ENCODE measurements at places on chromosomes 16 and 17.
A peak's percentile ranks its signal among the peaks of the same experiment; 100 is the strongest.

DNA sequence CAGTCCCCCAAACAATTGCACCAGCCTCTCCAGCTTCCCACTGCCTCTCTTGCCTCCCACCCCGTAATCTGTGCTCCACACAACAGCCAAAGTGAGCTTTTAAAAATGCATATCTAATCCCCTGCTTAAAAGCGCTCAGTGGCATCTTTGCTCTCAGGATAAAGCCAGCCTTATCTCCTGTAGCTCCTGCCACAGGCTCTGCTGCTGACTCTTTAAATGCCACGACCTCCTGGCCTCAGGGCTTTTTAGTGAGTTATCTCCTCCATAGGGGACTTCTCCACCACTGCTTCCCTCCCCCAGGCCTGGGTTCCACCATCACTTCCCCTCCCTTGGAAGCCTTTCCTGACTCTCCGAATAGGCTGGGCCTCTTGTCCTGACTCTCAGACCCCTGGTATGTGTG lies 98.6 kb downstream of the GNAO1 start:
- DNase-seq = no peak

GRCh38 chr17:68457168-68457538 lies at the start of gene WIPI1:
Gene WIPI1 (minus strand): TSS chr17:68457496. CDS start chr17:68457421, 75 bp downstream.
- DNase-seq = no peak

DNA sequence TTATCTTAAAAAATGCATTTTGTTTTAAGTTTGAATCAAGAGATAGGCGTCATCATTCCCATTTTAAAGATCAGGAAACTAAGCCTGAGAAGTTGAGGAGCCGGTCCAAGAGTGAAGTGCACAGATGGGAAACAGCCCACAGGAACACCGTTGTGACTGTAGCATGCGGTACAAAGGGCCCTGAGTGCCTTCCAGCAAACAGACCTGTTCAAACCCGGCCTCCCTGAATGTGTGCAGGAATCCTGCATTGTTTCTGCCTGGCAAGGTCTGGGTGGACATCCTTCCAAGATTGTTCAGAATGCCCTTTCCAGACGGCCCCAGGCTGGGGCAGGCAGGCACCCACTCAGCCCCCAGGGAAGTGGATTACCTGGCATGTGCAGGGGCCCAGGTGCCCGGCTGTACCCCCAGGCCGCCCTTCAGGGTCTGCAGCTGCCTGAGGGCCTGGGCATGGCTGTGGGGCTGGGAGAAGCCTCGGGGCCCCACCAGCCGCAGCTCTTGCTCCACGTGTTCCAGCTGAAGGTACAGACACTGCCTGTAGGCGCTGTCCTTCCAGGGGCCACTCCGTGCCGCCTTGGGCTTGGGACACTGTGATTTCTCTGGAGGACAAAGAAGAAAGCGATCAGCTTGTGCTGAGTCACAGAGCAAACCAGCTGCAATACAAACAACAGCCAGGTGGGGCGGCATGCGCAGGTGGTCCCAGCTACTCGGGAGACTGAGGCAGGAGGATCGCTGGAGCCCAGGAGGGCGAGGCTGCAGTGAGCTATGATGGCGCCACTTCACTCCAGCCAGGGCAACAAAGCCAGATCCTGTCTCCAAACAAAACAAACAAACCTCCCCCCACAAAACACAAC lies 45.0 kb upstream of the GCSH start:
- peak; percentile 25 for DNase-seq

- DNase-seq = peak; percentile 75
Measured at GRCh38 chr16:67987460-67988160, 7.3 kb upstream of the DPEP3 start.

- DNase-seq = no peak
Measured at GRCh38 chr17:12680407-12680897, 14.8 kb downstream of the MYOCD start.

DNA sequence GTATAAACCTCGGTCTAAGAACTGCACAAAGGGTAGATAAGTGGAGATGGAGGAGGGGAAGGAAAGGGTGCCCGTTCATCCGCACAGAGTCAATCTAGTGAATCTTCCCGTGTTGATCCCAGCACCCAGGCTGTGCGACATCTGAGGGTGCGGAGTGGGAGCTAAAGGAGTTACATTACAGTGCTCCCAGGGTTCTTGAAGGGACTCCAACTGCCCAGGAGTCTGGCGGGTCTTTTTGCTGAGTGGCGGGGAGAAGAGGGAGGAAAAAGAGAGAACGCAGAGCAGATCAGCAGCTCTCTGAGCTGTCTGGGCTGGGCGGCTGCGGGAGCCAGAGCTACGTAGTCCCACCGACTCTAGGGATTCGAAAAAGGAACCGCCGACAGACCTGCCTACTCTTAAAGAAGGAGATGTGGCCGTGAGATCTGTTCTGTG lies 1.6 kb upstream of the CA10 start:
- DNase-seq = no peak

- DNase-seq = no peak
Measured at GRCh38 chr17:82567286-82567685, 47.8 kb downstream of the FOXK2 start.

GRCh38 chr17:45048795-45049563 lies 2.5 kb downstream of the DCAKD start:
- peak; percentile 49 for DNase-seq

DNA sequence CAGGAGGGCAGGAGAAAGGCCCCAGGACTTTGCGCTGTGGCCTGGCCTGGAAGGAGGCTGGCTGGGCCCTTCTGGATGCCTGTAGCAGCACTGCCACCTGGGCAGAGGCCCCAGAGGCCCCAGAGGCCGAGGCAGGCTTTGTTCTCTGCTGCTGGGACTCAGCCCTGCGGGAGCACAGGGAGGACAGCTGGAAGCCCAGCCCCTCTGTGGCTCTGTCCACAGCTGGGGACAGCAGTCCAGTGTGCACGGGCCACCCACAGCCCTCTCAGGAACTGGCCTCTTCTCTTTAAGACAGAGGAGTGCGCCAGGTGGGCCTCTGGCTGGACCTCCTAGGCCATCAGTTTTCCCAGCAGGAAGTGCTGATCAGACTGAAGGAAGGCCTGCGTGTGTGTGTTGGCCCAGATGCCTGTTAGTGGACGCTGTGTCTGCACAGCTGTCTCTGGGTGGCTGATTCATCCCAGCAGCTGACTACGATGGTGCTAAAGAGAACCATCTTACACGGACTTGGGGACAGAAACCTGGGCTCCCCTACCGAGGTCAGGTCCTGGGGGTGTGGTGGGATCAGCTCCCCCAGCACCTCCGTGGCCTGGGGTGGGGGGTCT lies 26.9 kb upstream of the ZNF750 start:
- DNase-seq = peak; percentile 84

DNA sequence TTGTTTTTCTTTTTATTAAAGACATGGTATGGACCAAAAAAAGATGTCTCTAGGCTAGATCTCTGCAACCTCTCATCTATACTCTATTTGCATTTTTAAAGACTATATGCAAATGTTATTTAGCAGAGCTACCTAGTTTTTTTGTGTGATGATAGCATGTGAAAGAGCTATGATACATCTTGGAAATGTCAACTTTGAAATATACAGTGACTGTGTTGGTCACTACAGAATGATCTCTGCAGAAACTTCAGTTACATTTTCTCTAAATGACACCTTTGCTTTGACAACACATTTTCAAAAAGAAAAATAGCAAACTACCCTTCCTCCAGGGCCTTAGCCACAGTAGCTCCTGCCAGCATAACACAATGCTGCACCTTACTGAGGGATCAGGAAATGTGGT lies 86.6 kb downstream of the PRKCB start:
- DNase-seq = no peak

- DNase-seq = peak; percentile 79
Measured at GRCh38 chr17:67239597-67239996, 5.4 kb downstream of the HELZ start.

DNA sequence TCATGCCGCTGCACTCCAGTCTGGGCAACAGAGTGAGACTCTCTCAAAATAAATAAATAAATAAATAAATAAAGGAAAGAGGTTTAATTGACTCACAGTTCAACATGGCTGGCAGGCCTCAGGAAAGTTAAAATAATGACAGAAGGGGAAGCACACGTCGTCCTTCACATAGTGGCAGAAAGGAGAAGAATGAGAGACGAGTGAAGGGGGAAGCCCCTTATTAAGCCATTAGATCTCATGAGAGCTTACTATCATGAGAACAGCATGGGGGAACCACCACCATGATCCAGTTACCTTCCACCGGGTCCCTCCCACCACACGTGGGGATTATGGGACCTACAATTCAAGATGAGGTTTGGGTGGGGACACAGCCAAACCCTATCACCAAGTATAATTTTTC lies 54.5 kb downstream of the PAFAH1B1 start:
- no peak for DNase-seq

- DNase-seq = peak; percentile 91
Measured at GRCh38 chr16:59634004-59634579, 900.0 kb upstream of the GOT2 start.

DNA sequence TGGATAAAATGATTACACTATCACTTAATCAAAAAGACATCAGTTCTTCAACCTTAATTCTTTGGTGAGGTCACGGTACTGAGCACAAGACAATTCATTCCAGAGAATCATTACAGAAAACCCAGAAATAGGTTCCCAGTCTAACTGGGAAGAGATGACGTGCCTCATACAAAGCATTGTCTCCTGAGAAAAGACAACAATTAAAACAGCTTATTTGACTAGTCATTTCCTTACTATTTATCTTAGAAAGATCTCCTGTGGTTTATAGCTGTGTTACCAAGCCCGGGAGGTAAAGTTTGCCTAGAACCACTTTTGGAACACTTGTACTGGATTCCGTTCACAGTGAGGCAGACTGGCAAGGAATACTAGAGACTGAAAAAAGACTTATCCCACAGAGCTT lies 5.1 kb downstream of the PHF12 start:
- peak; percentile 94 for DNase-seq

DNA sequence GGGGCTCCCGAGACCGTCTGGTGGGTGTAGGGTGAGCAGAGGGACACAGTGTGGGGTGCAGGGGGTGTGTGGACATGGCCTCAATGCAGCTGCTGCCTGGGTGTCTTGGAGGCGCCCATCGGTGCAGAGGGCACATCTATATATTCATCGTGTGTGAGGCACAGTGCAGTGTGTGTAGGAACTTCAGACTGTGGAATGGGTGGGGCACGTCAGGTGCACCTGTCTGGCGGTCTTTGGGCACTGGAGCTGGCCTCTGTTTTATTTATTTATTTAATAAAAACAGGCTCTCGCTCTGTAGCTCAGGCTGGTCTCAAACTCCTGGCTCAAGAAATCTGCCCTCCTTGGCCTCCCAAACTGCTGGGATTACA lies 16.8 kb downstream of the LASP1 start:
- DNase-seq = no peak

- no peak for DNase-seq
Measured at GRCh38 chr17:63945784-63946439, 13.8 kb upstream of the CD79B start.

DNA sequence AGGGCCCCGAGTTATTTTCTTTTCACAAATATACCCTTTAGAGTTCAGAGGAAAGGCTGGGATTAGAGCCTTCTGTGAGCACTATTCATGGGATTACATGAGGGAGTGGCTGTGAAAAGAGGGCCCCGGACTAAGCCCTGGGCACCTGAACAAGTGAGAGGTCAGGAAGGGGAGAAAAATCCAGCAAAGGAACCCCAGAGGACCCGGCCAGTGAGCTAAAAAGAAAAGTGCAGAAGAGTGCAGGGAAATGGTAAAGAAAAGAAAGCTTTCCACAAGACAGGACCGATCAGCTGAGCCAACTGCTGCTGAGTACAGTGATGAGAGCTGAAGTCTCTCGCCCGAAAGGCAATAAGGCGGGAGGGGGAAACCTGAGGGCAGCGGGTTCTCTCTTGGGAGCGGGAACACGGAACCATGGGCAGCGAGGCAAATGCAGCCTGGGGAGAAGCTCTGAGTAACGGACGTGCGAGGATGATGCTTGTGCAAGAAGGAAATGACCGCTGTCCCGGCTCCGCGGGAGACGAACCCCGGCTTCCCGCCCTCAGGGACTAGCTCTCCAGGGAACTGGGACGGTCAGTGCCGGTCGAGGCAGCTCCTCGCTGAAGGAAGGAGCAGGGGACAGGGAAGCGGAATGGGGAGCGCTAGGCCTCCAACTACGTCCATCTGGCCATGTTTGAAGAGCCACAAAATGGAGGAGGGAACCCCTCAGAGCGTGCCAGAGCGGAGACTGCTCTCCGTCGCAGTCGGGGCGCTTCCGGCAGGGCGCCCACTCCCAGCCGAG lies 665 bp upstream of the ALDH3A2 start:
- peak; percentile 85 for DNase-seq

- DNase-seq = no peak
Measured at GRCh38 chr16:2366660-2367309, 26.3 kb upstream of the ABCA3 start.

- DNase-seq = no peak
Measured at GRCh38 chr16:83830769-83831455, 23.1 kb downstream of the HSBP1 start.

DNA sequence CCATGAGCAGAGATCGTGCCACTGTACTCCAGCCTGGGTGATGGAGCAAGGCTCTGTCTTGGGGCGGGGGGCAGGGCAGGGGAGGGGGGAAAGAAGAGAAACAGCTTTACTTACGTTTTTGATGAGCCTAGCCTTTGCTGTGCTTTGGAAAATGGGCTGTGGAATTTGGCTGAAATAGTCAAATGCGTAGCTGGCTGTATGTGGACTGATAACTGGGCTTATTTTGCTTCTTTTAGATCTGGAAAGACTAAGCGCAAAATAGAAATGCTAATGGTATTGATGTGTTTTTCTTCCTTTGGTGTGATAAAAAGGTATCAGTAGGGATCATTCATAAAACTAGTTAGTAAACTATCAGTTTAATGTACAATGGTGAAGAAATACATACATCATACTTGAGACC lies 346.4 kb downstream of the WWOX start:
- no peak for DNase-seq

- no peak for DNase-seq
Measured at GRCh38 chr16:76756951-76757350, 434.0 kb upstream of the MON1B start.

DNA sequence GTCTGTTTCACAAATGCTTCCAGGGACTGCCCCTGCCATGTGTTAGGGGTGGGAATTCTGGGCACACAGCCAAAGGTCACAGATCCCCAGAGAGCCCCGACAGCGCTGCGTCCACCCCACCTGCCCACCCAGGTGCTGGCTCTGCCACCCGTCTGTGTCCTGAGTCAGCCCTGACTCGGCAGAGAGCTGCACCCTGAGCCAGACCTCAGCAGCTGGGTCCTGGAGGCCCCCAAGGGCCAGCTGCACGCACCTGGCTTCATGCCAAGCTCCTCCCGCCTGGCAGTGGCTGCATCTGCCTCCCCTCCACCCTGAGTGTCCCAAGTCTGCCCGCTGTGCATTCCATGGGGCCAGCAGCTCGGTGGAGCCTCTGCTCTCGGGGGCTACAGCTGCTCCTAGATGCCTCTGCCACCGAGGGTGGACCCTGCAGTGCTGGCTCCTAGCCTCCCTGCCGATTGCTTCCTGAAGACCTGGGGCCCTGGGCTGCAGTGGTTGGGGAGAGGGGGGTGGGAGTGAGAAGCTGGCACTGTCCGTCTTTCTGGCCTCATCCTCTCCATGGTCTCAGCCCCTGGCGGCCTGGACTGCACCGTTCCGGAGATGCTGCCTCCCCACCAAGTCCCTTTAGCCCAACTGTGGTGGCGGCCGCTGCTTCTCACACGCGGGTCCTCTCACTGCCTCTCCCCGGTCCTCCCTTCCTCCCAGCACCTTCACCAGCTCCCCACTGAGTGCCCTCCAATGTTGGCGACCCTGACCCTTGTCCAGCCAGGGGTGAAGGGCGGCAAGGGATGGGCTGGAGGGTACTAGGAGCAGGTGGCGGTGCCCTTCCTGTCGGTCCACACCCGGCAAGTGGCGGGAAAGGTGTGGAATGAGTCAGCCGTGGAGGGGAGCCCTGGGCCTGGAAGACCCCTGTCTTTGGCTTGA lies 3.0 kb downstream of the SECTM1 start:
- peak; percentile 58 for DNase-seq

- no peak for DNase-seq
Measured at GRCh38 chr17:2237950-2238349, 65.6 kb downstream of the SMG6 start.

- DNase-seq = peak; percentile 56
Measured at GRCh38 chr16:50697881-50698767, 4.7 kb downstream of the NOD2 start.
